ENCODE measurements at places on chromosomes 12 and 14. TPM values are rescaled to one million over a fixed set of nuclear protein-coding genes. Genes with fewer than 3 reads are reported as not detected.

DNA sequence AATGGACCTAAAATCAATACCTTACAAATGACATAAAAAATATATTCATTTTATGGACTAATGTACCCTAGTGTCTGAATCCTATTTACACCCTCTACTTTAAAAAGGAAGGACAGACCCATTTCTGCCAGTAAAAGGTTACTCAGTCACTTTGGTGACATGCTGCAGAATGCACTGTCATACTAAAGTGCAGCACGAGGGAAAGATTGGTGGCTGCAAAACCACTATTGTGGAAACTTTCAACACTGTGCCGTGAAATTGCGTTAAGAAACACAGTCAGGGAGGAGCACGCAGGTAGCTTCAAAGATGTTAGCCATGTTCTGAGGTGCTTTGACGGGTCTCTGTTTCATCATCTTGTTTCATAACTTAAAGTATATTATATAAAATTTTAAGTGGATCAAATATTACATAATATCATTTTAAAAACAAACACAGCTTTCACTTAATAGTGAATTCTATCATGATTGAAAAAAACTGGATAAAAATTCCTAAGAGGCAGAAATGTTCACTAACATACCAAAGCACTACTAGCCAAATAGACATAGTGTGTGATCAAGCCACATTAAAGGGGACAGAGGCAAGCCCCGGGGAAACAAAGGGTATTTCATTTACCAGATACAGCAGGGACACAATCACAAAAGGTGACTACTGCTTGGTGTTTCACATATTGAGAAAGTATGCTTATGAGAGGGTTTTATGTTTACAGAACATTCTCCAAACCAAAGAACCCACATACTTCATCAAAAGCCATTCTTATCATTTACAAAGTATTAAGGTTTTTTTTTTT, 330.8 kb upstream of the SOX5 start:
- no peak for DNase-seq

GRCh38 chr12:32920506-32921085, 24.0 kb upstream of the PKP2 start:
- DNase-seq: no peak

GRCh38 chr14:104364830-104365229, 214.7 kb upstream of the C14orf180 start:
- no peak for DNase-seq

GRCh38 chr14:69289811-69290520, 30.0 kb downstream of the GALNT16 start:
- DNase-seq: no peak

Gene IFI27
- total RNA-seq: 9.0 TPM

Gene GARIN6
- total RNA-seq: not detected

Gene BBOF1
- 9.0 TPM for total RNA-seq

GRCh38 chr14:50669441-50669986, 1.4 kb upstream of the SAV1 start:
- DNase-seq: no peak

Gene TAS2R10
- 2.4 TPM for total RNA-seq

Gene NPFF
- total RNA-seq: not detected

- no peak for DNase-seq
These were observed 9.7 kb downstream of the GLRX5 start for GRCh38 chr14:95544588-95544987.

GRCh38 chr12:5908251-5908650, 36.8 kb downstream of the ANO2 start:
- DNase-seq: no peak

GRCh38 chr14:21206753-21207684, 51.2 kb upstream of the OR5AU1 start:
- no peak for DNase-seq

GRCh38 chr14:35140718-35141581, 18.6 kb downstream of the PRORP start:
- no peak for DNase-seq

DNA sequence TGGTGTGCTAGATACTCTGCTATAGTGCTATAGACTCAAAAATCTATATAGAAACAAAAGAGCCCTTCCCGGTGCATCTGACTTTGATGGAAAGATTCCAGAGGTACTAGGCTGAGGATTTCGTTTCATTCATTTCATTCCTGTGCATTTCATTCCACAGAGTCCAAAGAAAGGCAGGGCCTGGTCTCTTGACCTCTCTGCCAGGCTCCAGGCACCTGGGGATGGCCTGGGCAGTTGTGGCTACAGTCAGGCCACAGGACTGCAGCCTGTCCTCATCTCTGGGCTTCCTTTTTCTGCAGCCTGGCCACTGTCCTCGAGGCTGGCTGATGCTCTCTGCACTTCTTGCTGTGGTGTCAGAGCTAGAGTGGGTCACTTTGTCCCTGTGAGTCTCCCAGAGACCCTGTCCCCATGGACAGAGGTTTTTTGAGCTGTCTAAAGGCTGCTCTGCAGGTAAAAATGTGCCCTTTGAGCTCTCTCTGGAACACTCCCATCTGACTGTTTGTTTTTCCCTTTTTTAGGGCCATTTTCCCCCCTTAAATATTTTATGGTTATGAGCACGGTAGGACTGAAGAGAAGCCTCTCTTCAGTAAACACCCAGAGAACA, 3.2 kb upstream of the VDR start:
- DNase-seq: no peak

Gene FANCM
- total RNA-seq: 10.6 TPM

DNA sequence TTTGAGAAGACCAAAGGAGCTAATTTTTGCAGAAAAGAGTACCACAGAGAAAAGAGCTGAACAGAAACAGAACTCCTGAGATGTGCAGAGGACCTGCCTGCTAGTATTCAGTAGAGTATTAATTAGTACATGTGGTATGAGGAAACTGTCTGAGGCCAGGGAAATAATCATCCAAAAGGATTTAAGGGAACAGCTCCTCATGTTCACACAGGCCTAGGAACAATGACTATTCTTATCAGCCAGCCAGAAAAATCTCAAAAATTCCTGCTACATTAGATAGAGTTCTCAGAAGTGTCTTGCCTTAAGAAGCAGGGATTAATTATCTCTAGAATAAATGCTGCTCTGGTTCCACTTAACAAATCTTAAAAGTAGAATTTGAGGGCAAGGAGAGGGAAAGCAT, 36.4 kb downstream of the PKP2 start:
- no peak for DNase-seq

- DNase-seq: no peak
These were observed 35.8 kb downstream of the TRIP11 start for GRCh38 chr14:92004062-92004461.

DNA sequence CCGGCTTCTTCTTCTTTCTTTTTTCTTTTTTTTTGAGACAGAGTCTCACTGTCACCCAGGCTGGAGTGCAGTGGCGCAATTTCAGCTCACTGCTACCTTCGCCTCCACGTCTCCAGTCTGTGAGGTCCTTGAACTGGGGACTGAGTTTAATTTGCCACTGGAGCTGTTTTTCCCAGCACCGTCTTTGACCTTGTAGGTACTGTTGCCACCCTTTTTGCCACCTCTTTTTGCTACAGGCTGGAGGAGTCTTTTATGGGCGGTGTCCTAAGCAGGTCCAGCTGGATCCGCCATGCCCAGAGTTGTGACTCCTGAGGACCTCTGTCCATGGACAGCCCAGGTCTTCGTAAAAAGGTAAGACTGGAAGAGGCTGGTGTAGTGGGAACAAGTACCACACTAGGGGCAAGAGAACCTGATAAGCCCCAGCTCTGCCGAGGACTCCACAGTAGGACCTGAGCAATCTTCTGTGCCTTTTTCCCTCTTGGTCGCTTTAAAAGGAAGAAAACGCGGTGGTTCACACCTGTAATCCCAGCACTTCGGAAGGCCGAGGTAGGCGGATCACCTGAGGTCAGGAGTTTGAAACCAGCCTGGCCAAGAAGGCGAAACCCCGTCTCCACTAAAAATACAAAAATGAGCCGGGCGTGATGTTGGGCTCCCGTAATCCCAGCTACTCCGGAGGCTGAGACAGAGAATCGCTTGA, 946 bp downstream of the RNU4-2 start:
- no peak for DNase-seq

DNA sequence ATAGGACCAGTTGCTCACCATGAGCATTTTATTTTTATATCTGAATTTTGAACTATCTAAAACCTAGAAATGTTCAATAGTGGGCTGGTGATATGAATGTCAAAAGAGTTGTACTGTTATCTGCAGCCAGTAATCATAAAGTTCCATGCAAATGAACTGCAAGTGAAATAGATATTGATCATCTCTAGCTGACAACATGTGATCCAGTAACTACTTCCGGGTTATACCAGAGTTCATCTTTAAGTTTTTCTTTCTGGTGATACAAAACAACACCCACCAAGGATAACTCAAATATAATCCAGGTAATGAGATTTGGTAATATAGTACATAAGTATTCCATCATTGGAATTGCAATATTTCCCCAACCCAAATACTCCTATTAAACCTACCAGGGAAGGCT, 4.1 kb downstream of the IL26 start:
- no peak for DNase-seq

DNA sequence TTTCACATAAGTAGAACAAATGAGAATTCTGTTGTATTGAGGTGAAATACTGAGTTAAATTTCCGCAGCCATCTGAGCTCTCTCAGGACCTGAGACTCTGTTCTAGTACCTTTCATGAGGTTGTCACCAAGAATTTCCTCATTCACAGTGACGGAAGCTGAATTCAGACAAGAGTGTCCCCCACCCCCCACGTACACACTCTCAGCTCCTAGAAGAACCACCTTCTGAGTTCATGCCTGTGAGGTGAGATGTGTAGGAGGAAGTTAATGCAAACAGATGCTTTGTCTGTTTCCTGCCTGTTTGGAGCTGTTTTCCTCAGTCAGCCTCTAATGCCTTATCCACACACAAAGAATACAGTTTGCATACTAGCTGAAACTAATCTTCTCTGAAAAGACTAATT, 18.2 kb downstream of the BICDL1 start:
- DNase-seq: no peak

- no peak for DNase-seq
These were observed 29.8 kb downstream of the RASAL1 start for GRCh38 chr12:113105606-113106271.

Gene KRT83
- total RNA-seq: not detected

Gene ACOT6
- total RNA-seq: not detected

DNA sequence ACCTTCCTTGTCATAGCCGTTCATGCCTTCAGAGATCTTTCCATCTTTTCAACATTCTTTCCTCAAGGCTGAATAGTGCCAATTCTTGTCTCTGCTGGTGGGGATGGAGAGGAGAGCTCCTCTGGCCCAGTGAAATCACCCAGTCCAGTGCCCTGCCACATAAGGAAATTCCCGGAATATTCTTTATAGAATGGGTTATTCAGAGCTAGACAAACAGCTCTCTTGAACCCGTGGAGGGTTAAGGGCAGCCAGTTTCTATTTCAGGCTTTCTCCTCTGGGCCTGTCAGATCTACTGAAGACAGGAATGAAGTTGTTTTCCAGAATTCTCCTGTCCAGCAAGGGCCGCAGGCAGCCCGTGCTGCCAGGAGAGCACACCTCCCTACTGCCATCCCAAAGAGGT, 8.1 kb upstream of the NRIP2 start:
- DNase-seq: no peak

Gene FLVCR2
- total RNA-seq: 2.9 TPM

Gene ADAMTS20
- 0.41 TPM for total RNA-seq

DNA sequence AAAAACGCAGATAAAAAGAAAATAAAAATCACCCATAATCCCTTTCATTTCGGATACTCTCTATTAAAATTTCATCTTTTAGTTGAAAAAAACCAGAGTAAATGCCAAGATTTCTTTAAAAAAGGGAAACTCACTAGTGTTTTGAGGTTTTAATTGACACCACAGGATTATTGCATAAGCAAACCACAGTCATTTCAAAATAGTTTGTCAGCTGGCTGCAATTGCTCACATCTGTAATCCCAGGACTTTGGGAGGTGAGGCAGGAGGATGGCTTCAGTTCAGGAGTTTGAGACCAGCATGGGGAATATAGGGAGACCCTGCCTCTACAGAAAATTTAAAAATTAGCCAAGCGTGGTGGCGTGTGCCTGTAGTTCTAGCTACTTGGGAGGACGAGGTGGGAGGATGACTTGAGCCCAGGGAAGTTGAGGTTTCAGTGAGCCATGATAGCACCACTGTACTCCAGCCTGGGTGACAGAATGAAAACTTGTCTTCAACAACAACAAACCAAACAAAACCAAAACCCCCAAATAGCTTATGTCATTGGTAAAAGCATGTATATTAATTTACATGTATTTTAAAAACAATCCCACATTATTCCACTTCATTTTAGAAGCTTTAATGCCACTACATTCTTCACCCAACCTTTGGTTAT, 48.8 kb downstream of the SYNE2 start:
- DNase-seq: no peak

Gene CCDC175
- 2.0 TPM for total RNA-seq

DNA sequence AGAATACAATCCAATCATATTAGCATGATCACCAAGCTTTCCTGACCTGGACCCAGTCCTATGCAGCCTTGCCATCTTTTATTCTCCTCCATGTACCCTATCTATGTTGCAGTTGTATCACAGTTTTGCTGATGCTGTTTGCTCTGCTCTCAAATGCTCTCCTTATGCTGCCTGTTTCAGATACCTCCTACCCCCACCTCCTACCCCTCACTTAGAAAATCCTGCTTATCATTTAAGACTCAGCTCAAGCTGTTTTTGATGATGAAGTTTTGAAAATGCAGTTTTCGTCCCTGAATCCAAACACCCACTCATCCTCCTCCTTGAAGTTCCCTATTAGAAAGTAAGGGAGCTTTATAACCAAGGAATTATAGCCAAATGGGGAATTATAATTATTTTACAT, 457.4 kb upstream of the ATP2B1 start:
- no peak for DNase-seq
